Hepatocyte (in vitro differentiated cells): ENCODE measurements at places on chromosomes 5 and 9.
A peak's percentile ranks its signal among the peaks of the same experiment; 100 is the strongest.

- DNase-seq = no peak
These were observed 67.3 kb downstream of the ISOC1 start for GRCh38 chr5:129161830-129162229.

DNA sequence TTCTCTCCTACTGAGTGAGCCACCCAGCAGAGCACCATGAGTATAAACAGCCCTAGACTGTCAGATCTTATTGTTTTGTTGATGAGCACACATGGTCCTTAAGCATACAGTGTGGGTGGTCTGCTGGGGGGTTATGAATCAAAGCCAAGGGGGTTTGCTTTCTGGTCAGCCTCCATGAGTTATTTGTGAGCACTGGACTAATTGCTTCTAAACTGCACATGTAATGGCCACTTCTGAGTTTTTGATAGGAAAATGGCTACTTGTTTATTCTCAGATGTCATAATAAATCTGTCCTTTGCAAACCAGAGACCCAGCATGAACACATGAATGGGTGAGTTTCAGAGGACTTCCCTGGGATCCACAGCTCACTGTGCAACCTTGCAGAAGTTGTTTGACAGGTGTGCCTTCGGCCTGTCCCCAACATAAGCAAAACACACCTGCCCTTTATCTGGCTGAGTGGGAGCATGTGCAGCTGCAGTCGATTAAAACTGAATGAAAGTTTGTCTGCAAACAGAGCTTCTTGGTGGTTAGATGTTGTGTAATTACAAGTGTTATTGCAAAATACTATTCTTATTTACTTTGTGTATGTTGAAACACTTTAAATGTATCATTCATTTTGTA, 35.9 kb downstream of the MAMDC2 start:
- no peak for DNase-seq

- no peak for DNase-seq
These were observed 556.3 kb upstream of the RGMB start for GRCh38 chr5:98217138-98217537.

- no peak for DNase-seq
These were observed 20.2 kb downstream of the DAB2IP start for GRCh38 chr9:121671612-121672155.

DNA sequence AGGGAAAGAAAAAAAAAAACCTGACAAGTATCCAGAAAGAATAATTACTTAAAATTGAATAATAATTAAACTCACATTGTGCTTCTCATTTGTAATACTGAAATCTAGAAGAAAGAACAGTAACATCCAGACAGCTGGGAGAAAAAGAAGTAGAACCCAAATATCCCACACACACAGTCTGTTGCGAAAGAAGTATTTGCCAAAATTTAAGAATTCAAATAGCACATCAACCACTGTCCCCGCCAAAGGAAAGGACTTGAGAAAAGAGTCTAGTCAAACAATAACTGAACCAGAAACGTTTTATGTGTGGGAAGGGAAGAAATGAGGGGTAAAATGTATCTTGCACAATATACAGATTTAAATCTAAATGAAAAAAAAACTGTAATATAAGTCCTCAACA, 202.8 kb downstream of the MLLT3 start:
- DNase-seq = no peak

- DNase-seq = no peak
These were observed 17.7 kb upstream of the FAM174A start for GRCh38 chr5:100517301-100517974.

DNA sequence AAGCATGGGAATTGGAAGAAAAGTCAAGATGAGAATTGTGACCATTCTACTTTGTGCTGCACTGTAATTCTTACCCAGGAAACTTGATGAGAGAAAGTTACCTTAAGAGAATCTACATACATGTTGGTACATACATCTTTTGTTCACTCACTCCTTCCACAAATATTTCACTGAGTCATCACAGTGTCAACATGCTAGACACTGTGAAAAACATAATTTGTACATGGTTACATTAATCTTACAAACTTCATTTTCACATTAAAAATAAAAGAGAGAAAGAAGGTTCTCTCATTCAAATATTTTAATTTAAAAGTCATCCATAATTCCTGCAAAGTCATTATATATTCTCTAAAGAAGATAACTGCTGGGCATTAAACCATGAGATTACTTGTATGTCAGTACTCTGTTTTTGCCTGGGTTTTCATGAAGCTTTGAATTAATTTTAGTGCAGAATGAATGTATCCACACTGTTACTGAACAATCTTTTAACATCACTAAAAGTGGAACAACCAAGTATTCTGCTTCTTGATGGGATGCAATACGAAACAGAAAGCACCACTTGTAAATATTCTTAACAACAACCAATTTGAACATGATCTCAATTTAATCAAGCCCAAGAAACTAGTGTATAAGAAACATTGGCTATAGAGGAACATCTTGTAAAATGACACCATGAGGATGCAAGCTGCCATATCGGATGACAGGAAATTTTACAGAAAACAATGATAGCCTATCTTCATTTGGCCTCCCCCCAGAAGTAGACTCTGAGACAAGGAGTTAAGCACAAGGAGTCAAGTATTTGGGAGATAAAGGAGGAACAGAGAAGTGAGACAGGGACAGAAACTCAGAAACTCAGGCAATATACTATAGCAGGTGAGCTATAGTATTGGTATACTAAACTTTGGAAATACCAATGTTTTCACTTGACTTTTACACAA, 28.4 kb downstream of the ERP44 start:
- DNase-seq = no peak

GRCh38 chr5:6829150-6829784, 116.0 kb downstream of the TENT4A start:
- DNase-seq = no peak

DNA sequence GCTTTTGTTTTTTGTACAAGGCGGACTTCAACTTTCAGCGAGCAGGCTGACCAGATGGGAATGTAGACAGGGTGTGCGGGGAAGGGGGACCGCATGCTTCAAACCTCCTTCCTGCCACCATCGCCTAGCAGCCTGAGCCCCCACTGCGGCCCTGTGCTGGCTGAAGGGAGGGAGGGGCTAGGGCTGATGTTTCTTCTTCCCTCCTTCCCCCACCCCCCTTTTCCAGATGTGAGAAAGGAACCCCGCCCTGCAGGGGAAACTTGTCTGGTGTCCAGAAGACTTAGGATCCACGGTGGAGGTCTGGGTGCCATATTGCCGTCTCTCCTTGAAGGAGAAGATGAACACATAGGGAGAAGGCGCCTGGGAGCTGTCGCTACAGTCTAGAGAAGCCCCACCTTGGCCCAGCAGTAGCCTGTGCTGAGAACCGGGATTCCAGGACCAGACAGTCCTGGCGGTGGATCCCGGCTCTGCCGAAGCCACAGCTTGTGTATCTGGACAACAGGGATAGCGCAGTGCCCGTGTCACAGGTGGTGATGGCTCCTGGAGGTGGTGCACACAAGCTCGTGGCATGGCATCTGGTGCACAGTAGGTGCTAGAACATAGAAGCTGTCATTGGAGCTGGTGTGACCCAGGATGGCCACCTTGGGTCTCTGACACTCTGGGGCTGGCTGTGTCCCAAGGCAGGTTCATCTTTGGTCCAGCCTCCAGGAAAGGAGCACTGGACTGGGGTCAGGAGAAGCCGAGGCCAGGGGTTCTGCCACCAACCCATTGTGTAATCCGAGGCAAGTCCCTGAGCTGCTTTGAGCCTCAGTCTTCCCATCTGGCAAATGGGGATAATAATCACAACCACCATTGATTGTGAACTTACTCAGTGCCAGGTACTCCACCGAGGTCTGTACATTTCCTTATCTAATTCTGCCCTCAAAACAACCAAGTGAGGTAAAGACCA, 205.6 kb downstream of the C9orf50 start:
- DNase-seq = peak; percentile 66

DNA sequence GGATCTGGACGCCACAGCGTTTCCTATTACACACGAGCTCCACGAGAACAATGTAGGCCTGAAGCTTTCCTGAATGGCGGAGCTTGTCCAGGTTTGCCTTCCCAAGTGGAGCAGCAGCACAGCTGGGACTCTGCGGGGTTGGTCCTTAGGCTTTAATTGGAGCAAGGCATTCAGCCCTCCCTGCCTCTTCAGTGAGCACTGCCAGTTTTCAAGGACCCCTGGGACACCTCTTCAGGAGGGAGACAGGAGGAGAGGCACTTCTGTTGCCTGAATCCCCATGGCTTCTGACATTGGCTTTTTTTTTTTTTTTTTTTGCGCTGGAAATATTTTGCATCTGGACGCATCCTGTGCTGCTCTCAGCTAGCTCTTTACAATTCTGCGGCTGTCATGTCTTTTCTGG, 179.4 kb downstream of the SEMA6A start:
- no peak for DNase-seq

DNA sequence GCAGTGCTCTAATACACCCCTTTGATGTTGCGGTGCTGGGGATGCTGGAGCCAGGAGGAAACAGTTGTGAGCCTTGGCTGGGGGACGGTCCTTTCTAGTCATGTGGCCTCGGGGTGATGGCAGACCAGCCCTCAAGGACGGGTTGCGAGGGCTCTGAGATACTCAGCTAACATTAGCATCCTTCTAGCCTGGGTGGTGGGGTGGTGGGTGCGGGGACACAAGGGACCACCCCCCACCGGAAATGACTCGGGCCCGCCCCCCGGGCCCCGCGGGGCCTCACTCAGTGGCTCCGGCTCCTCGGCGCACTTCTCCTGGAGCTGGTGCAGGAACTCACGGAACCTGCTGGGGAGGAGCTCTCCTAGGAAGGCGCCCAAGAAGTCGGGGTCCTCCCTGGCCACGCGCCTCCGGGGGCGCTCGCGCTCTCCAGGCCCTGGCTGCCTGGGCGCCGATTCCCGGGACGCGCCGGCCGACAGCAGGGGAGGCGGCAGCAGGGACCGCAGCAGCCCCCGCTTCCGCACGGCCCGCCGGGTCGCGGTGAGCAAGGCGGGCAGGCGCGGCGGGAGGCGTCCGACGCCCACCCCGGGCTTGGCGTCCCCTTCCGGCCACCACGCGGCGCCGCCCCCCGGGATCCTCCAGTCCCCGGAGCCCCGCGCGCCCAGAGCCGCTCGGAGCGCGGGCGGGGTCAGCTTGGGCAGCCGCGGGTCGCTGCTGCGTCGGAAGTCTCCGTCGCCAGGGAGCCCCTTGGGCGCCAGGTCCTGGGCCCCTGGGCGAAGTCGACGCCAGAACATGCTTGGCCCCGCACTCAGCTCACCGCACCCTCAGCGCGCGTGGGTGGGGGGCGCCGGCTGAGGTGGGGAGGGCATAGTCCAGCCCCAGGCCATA, 873 bp downstream of the C9orf50 start:
- peak; percentile 78 for DNase-seq

DNA sequence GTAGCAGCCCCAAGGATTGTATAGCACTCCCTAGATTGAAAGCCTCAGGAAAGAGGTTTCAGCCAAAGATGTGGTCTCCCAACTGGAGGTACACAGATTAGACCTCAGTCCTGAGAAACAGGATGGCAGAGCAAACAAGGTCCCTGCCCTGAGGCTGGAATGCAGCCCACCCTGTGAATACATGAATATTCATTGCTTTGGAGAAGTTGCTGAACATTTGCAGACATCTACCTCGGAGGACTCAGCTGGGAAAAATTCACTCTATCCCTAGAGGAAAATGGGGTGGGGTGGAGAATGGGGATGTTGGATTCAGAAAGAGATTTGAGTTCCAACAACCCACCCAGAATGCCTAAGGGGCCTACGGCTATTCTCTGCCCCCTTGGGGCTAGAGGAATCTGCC, 129.4 kb downstream of the SLIT3 start:
- no peak for DNase-seq

GRCh38 chr5:24472518-24472917, 172.3 kb downstream of the CDH10 start:
- DNase-seq = no peak

DNA sequence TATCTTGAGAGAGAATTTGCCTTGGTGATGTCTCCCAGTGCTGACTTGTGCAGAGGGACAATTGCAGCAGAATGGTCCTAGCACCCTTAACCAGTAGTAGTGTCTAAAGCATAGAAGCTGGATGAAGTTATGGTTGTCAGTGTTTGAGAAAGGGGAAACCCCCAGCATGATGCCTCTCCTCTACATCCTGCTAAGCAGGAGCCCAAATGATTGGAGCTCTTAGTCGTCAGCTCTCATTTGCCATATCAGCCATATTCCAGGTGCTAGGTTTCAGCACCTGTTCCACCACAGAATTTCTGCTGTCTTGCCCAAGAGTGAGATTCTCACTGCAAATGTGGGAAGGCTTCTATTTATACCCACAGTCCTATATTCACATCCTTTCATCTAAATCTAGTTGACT, 43.7 kb upstream of the RFX3 start:
- DNase-seq = no peak

DNA sequence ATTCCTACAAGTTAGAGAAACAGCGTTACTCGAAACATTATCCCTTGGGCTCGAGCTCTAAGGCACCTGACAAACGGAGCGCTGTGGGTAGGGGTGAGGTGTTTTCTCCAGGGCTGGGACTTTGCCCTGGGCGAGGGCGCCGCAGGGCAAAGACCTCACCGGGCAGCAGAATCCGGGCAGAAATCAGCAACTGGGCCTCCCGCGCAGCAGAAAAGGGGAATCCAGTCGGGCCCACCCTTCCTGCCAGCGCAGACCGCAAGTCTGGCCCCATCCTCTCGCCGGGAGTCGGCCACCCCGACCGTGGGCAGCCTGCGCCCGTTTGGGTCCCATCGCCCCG, 430 bp upstream of the MSH3 start:
- DNase-seq = peak; percentile 49

GRCh38 chr5:122078116-122079110, at the start of gene LOX:
Gene LOX (minus strand): TSS chr5:122078259. CDS start chr5:122077985, 274 bp downstream.
- peak; percentile 87 for DNase-seq

- DNase-seq = no peak
These were observed 25.1 kb downstream of the ADGRD2 start for GRCh38 chr9:124475158-124475867.

DNA sequence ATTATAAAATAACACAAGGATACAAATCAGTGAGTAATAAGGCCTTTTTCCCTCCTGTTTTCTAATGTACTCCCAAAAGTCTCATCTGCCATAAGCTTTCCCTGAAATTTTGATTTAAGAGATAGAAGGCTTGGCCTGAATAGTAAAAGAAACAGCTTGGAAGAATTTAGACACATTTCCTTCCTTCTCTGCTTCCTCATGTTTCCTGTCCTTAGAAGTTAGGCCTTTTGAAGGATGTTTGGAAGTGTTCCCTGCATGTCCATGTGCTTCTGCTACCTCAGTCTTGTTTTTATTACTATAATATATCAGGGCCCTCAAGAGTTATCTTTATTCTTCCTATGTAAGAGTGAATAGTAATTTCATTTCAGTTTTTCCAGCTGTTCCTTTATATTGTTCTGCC, 242.7 kb downstream of the DEPDC1B start:
- DNase-seq = no peak

GRCh38 chr9:127917603-127918002, 762 bp upstream of the ST6GALNAC4 start:
- no peak for DNase-seq

- DNase-seq = no peak
These were observed 113.2 kb downstream of the SLC25A46 start for GRCh38 chr5:110852053-110852452.

- no peak for DNase-seq
These were observed 21.4 kb downstream of the HSDL2 start for GRCh38 chr9:112401175-112401815.

DNA sequence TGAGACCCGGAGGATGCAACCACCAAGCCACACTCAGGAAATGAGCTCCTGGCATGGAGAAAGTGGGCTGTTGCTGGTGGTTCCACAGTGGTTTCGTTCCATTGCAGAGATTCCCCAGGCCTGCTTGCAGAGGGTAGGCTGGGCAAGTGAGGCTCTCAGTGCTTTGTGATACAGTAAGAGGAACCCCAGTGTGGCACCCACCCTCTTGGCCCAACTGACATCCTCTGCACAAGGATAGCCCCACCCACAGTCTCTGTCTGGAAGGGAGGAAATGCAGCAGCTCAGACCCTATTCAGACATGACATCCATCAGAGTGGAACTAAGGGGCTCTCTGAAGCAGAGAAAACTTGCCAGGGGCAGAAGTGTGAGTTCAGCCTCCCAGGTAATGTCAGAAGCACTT, 69.6 kb upstream of the FSTL4 start:
- DNase-seq = no peak
